ENCODE measurements at places on chromosomes 12 and 14.

DNA sequence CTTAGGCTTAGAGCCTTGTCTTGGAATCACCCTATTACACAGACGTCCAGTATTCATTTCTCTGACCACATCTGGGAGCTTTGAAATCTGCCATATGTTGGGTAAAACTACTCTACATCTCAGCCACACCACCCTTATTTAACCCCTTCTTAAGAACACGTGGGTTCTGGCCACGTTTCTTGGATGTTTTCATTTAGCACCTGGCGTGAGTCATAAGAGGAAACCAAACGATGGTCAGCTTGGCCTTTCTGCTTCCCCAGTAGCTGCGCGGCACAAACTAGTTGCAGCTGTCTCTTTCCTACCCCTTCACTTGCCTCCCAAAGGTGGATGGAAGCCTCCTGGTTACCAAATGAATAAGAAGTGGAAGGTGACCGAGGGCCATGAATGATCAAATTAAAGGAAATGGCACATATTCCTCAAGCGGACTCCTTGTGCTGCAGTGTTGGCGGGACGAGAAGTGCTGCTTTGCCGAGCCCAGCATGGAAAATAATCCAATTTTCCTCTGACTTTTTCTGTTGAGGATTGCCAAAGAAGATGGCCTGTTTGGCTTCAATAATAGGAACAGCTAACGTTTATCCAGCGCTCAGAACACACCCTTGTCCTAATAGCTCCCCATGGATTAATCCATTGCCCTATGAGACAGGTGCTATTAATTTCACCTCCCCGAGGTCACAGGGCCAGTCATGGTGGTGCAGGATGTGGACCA is 154.1 kb downstream of the ZNF664 start:
- DNase-seq, result no peak

DNA sequence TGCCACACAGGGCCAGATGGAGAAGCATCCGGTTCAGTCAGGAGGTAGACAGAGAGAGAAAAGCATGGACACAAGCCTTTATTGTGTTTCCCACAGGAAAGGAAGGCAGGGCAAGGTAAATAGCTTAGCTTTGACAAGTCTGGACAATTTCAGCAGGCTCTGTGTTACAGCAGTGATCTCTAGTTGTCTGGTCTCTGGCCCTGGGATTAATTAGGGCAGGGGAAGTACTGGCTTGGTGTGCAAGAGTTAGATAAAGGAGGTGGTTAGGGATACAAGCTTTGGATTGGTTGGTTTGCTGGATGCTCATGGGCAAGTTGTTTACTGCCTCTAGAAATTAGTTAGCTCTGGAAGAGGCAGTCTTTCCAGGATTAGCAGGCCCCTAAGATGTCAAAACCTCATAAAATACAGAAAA is 15.1 kb upstream of the NGDN start:
- DNase-seq, result no peak

GRCh38 chr14:76349993-76350392 is 25.9 kb upstream of the ESRRB start:
- no peak for DNase-seq

- DNase-seq, result no peak
Measured at GRCh38 chr12:91178139-91178561, 4.5 kb downstream of the DCN start.

GRCh38 chr14:90572441-90573150 is 175.8 kb downstream of the CALM1 start:
- DNase-seq, result no peak

- no peak for DNase-seq
Measured at GRCh38 chr12:57893431-57894353, 47.2 kb upstream of the CTDSP2 start.

- no peak for DNase-seq
Measured at GRCh38 chr14:55699131-55700057, 119.4 kb downstream of the KTN1 start.

DNA sequence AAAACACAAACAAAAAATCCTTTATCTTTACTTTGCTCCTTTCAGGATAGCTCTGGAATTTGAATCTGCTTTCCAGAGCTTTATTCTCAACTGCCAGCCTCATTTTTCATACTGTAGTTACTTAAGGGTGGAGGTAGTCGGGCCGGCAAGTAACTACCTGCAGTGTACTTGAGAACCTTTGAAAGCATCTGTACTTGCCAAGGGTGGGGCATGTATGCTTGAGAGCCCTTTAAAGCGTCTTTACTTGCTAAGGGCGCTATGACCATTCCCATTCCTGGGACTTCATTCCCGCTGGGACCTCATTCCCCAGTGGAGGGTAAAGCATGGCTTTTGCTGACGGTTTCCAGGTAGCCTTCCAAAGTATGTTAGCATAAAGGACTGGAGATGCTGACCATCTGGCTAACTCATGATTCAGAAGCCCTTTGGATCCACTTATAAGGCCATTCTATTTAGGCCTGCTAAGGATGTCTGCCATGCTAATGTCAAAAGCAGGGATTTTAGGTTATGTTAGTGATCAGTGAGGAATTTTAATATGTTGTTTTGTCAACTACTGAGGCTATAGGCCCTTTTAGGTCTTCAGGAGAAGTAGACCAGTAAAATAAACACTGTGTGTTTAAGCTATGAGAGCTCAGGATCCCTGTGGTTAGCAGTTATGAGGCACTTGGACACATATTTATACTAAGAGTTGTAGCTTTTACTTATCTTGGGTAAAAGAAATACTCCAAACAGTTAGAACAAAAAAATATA is 74.9 kb downstream of the CRADD start:
- no peak for DNase-seq

DNA sequence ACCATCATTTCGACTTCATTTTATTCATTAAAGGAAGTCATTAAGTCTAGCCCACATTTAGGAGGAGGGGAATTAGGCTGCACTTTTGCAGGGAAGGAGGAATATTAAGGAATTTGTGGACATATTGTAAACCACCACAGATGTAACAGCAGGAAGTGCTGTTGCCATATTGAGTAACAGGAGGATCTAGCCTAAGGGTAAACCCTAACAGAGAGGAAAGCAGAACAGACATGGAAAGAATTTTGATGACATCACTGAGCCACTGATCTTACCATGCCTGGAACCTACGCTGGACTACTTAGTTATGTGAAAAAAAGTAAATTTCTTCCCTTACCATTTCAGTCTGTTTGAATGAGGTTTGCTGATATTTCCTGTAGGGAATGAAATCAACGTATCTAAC is 100.7 kb upstream of the ATF7IP start:
- DNase-seq, result no peak

DNA sequence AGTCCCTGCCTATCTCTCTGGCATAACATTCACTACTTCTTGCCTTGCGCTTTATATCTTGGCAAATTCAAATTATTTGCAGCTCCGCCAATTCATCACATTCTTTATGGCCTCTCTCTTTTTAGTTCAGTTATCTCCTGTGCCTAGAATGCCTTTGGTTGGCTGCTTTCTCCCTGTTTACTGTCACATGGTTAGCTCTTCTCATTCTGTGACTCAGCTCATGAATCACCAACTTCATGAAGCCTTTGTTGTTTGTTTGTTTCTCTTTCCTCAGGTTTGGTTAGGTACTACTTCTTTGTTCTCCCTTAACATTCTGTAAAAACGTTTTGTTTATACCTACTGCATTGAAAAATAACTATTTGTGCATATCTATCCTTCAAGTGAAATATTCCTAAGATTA is 376.5 kb upstream of the GARIN6 start:
- DNase-seq, result no peak

GRCh38 chr12:6226002-6226678 is 25.9 kb downstream of the CD9 start:
- DNase-seq, result no peak

DNA sequence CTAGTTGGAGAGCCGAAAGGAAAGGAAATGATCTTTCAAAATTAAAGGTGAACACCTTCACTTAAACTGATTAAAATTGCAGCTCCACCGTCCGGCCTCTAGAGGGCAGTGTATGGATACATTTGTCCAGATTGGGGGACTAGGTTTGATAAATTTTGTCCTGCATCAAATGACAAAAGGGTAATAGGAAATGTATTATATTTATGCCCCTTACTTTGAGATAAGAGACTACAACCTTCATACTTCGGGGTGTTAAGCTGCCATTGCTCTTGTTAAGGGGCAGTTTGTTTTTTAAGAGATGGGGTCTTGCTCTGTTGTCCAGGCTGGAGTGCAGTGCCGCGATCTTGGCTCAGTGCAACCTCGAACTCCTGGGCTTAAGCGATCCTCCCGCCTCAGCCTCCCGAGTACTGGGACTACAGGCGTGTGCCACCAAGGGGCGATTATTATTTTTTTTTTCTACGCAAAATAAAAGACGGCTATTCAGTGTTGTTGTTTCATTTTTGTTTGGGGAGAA is 818 bp upstream of the SUOX start:
- DNase-seq, result peak; percentile 48

GRCh38 chr14:104697892-104698583 is 8.6 kb downstream of the INF2 start:
- no peak for DNase-seq

All from effector CD8-positive, alpha-beta T cell (primary cell).